ENCODE measurements at places on chromosomes 2 and 18. TPM values are rescaled to one million over a fixed set of nuclear protein-coding genes. Genes with fewer than 3 reads are reported as not detected.

VIT gene
- polyA plus RNA-seq = 1.0 TPM

AQP12B gene
- not detected for polyA plus RNA-seq

PHLPP1 gene
- polyA plus RNA-seq = 2.6 TPM

REEP1 gene
- polyA plus RNA-seq = 13.6 TPM

KLF7 gene
- 11.7 TPM for polyA plus RNA-seq

LOXL3 gene
- polyA plus RNA-seq = 3.5 TPM

OTX1 gene
- not detected for polyA plus RNA-seq

POLR1B gene
- 3.3 TPM for polyA plus RNA-seq

MYO5B gene
- polyA plus RNA-seq = 0.84 TPM

FSHR gene
- polyA plus RNA-seq = not detected

WDSUB1 gene
- polyA plus RNA-seq = 8.0 TPM

IL18RAP gene
- polyA plus RNA-seq = 0.42 TPM
